ENCODE measurements at places on chromosomes 2 and 18.
A peak's percentile ranks its signal among the peaks of the same experiment; 100 is the strongest.

GRCh38 chr2:9582624-9583023 is 27.0 kb upstream of the ADAM17 start:
- DNase-seq: no peak

DNA sequence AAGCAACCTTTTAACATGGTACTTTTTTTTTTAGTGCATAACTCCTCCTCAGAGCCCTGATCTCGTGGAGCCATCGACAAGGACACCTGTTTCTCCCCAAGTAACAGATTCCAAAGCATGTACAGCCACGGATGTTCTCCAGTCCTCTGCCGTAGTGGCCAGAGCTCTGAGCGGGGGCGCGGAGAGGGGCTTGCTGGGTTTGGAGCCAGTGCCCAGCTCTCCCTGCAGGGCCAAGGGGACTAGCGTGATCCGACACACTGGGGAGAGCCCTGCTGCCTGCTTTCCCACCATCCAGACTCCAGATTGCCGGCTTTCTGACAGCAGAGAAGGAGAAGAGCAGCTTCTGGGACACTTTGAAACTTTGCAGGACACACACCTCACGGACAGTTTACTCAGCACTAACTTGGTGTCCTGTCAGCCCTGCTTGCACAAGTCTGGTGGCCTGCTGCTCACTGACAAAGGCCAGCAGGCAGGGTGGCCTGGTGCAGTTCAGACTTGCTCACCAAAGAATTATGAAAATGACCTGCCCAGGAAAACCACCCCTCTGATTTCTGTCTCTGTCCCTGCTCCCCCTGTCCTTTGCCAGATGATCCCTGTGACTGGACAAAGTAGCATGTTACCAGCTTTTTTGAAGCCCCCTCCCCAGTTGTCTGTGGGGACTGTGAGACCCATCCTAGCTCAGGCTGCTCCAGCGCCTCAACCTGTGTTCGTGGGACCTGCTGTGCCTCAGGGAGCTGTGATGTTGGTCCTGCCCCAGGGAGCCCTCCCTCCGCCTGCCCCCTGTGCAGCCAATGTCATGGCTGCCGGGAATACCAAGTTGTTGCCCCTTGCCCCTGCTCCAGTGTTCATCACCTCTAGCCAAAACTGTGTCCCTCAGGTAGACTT is 4.5 kb downstream of the KLF11 start:
- no peak for DNase-seq

DNA sequence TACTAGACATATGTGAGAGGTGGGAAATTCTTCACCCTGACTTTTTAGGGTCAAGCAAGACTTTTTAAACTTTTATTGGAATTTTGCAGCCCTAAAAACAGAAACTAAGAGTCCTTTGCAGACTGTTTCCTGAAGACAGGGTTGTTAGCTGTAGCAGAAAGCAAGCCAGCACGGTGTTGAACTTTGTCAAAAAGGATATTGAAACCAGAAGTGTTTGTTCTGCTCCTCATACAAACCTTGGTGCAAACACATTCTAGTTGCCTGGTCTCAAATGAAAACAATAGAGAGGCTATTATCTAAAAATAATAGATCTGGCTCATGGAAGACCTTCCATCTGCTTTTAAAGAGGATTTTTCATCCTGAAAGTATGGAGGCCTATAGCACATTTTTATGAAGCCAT is 65.8 kb upstream of the IGFBP5 start:
- no peak for DNase-seq

DNA sequence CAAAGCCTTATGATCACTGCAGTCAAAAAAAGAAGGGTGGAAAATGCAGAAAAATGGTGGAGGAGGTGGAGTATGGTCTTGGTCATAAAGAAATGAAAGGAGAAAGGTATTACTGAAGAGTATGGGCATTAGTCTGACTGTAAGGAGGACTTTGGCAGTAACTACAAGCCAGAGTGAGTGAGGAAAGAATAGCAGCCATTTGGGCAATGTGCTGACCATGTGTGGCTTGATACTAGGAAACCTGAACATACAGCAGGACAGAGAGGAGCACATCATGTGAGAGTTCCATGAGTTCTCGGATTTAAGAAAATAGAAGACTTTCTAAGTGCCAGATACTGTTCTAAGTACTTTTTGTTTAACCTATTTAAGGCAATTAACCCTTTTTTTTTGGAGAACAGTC is 8.5 kb downstream of the DTNA start:
- no peak for DNase-seq

- peak; percentile 89 for DNase-seq
These were observed 45.8 kb downstream of the PTPN2 start for GRCh38 chr18:12838178-12838634.

GRCh38 chr2:241885291-241885945 is 15.9 kb downstream of the RTP5 start:
- DNase-seq: no peak

DNA sequence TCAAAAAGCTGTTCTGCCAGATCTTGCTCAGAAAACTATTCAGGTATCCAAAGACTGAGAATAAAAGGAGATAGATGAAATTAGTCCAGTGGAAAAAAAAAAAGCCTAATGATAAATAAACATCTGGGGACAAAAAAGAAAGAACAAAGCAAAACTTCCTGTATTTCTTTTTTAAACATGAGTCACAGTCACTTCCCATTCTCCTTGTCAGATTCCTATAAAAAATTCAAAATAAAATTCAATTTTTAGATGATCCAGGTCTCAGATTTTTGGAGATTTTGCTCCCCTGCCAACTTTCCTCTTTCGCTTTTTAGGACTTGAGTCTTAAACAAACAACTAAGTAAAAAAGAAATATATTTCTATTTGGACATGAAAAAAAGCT is 127.4 kb downstream of the MEIS1 start:
- DNase-seq: no peak

- DNase-seq: no peak
These were observed 242.3 kb upstream of the FOSL2 start for GRCh38 chr2:28150236-28150915.

- DNase-seq: no peak
These were observed 51.8 kb downstream of the LIPG start for GRCh38 chr18:49613641-49614151.

DNA sequence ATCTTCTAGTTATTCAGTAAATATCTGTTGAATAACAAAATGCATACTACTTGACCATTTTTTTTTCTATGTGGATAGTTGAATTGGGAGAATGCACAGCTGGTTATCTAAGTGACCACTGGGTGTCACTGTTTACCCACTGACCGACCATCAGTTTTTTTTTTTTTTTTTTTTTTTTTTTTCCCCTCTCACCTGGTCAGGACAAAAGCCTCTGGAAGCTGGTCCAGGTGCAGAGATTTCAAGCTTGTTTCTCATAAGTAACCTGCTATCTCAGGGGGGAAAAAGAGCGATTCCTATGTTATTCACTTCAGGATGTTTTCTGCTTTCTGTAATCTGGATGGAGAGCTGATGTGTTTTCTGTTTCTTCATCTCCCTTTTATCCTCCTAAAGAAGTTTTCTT is 256.0 kb downstream of the DCDC2C start:
- DNase-seq: peak; percentile 16

DNA sequence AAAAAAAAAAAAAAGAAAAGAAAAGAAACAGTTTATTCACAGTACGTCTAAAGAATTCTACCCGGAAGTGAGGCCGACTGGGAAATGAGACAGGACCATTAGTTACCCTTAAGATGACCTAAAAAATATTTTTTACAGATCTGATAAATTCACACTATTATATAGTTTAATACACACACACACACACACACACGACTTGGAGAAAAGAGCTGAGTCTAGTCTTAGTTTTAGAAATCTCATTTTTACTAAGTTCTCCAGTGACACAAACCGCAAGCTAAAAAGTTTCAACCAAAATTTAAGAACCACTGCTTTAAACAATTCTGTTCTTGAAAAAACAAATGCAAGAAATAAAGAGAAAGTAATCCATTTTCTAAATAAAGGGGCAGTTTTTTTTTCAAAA is 27.1 kb downstream of the ST3GAL5 start:
- DNase-seq: no peak

DNA sequence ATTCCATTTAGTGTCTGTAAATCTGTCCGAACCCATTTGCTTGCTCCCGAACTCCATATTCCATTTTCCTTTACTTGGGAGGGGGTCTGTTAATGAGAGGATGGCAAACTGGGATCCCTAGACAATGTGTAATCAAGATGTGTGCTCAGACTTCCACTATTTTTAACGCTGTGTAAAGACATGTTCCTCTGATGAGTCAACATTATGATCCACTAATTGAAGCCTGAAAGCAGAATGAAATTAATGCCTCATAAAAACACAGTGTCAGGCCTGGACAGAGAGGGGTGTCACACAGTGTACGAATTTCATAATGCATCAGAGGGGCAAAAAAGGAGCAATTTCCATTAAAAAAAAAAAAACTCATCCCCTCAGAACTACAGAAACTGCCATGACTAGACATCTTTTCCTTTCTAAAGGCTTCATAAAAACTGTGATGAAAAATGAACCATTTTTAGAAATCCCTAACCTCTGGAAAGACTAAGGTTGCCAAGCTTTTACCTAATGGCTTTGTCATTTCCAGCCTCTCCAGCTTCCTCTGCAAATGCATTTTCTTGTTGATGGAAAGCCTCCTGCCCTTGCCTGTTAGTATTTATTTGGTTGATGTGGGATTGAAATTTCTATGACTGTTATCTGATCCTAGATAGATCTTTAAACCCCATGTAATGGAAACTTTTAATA is 209.2 kb upstream of the DCC start:
- peak; percentile 47 for DNase-seq

GRCh38 chr18:46333431-46334135 is 229.4 kb downstream of the HAUS1 start:
- peak; percentile 45 for DNase-seq

DNA sequence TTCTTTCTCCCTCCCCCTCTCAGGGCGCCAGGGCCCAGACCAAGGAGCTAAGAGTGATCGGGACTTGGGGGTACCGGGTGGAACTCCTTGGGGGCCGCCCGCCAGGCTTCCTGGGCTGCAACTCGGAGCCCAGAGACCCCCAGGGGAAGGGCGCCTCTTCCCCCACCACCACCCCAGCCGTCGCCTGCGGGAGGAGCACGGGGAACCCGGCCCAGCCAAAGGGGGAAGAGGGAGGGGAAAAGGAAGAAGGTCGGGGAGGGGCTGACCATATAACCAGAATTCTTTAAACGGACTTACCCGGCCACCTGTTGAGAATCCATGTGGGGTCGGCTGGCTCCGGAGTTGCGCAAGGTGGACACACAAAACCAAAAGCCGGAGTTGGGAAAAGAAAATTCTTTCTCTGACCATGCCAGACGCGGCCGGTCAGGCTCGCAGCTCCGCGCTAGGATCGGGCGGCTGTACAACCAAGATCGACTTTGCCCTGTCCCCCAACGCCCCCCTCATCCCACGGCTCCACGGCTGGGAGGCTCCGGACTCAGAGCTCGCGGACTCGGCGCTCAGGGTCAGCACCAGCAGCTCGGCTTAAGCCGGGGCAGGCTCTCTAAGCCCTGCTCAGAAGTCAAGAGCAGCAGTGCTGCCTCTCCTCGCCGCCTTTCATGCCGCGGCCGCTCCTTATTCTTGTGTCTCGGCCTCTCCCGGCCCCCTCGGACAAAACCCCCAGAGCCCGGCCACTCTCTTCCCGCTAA is 6.3 kb upstream of the SIX3 start:
- DNase-seq: no peak

GRCh38 chr2:165328272-165328671 is 89.1 kb downstream of the SCN2A start:
- DNase-seq: no peak

- peak; percentile 38 for DNase-seq
These were observed 114.5 kb downstream of the METTL8 start for GRCh38 chr2:171319164-171319810.

- no peak for DNase-seq
These were observed 1695.8 kb upstream of the PIK3C3 start for GRCh38 chr18:40259115-40259835.

GRCh38 chr2:58186501-58186900 is 54.6 kb downstream of the FANCL start:
- no peak for DNase-seq

GRCh38 chr2:21256006-21256405 is 132.2 kb downstream of the TDRD15 start:
- DNase-seq: peak; percentile 12

- DNase-seq: no peak
These were observed 117.4 kb upstream of the CHRNA1 start for GRCh38 chr2:174881678-174882077.

DNA sequence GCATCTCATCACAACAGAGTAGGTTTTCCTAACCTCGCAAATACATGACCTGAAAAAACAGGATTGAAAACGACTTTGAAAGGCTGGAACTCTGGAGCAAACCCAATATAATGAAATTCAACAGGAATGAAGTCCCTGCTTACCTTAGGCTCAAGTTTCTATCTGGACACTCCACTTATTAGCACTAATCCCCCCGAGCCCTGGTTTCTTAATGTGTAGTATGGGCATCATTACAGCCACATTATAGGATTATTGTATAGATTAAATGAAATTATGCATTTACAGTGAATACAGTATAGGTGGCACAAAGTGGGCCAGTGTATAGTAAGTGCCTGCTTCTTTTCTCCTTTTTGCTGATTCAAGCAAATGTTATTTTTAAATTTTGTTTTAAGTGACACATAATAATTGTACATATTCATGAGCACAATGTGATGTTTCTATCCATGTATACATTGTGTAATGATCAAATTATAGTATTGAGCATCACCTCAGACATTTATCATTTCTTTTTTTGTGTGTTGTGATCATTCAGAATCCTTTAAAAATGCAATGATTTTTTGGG is 114.7 kb upstream of the THOC1 start:
- DNase-seq: no peak

DNA sequence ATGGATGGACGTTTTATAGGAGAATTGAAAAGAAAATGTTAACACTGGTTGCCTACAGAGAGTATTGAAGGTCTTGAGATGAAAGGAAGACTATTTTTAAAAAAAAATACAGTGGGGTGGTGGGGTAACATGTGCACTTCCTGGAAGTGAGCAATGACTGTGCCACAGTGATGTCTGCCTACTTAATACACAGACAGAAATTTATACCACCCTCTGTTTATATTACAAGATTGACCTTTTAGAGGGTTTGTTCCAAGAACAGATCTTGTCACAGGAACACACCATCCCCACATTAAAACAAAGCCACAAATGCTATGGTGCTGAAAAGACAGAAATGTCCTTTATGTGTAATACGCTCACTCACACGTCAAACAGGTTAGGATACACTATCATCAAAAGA is 87.6 kb downstream of the THADA start:
- no peak for DNase-seq

DNA sequence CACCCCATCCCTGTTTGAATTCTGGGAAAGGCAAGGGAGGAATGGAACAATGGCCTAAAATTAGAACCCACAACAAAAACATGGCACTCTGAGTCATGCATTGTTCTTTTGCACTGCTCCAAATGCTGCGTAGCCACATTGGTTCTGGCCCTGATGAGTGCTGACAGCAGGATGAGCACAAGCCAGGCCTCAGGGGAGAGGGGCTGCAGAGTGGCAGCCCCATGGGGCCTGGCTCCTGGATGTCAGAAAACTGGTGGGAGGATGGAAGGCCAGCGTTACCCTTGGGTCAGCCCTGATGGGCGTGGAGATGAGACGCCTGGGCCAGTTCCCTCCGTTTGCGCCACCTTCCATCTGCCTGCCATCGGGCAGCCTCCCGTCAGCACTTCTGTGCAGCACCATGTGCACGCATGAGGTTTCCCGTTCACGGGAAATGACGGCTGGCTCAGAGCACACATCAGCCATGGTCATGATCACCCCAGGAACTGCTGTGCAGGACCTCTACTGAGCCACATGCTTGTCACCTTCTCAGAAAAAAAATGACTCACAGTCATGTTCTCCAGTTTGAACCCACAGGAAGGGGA is 65.6 kb downstream of the CYP26B1 start:
- DNase-seq: peak; percentile 76

GRCh38 chr2:55029098-55029497 is 21.2 kb downstream of the RTN4 start:
- DNase-seq: no peak
